ENCODE measurements at places on chromosomes 5 and 9.

DNA sequence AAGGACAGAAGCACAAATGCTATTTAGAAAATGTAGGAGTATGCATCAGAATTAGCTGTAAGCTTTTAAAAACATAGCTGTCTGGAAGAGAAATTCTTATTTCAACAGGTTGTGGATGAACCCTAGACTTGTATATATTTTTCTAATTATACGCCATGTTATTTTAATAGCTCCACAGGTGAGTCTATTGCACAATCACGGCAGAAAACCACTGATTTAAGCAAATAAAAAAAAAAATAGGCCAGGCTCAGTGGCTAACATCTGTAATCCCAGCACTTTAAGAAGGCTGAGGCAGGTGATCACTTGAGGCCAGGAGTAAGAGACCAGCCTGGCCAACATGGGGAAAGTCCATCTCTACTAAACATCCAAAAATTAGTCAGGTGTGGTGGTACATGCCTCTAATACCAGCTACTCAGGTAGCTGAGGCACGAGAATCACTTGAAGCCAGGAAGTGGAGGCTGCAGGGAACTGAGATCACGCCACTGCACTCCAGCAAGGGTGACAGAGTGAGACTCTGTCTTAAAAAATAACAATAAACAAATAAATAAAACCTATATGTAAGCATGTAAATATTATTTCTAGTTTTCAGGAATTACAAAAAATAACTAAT, 11.7 kb downstream of the TRIM23 start:
- DNase-seq, result no peak

GRCh38 chr5:1374030-1374678, 29.3 kb upstream of the CLPTM1L start:
- DNase-seq, result no peak

DNA sequence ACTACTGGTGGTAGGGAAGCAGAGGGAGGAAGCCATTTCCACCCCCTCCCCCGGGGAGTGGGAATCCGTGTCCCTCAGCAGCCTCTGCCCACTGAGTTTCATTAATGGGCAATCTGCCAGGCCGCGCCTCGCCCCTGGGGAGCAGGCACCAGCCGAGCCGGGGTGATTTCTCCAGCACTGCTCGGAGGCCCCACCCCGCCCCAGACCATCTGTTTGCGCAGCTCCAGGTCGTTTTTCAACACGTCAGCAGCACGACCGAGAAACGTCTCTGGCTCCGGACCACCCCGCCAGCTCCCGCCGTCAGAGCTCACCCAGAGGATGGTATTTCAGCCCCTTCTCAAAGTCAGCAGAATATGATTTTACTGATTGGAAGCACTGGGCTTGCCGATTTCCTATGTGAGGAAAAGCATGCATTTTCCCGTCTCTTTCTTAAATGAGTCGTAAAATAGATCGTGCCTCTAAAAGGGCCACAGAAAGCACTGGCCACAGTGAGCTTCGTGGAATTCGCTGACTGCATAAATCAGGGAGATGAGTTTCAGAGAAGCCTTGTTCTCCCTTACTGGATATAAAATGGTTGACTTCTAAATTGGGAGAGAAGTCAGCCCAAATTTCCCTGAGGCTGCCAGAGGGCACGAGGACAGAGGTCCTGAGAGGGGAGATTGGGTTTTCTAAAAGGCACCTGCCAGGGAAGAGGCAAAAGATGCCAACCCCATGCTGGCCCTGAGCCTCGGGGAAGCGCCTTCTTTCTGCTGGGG, 47.0 kb downstream of the OLFM1 start:
- no peak for DNase-seq

- no peak for DNase-seq
Measured at GRCh38 chr9:127721391-127721821, 5.5 kb downstream of the TTC16 start.

GRCh38 chr5:143376911-143377813, 26.3 kb downstream of the NR3C1 start:
- DNase-seq, result no peak

- no peak for DNase-seq
Measured at GRCh38 chr5:14148890-14149671, 5.9 kb downstream of the TRIO start.

GRCh38 chr5:40680741-40681362, 1.1 kb downstream of the PTGER4 start:
- DNase-seq, result peak; percentile 71

- DNase-seq, result no peak
Measured at GRCh38 chr9:125233678-125234077, 7.5 kb downstream of the HSPA5 start.

GRCh38 chr5:159448841-159449407, 118.6 kb upstream of the IL12B start:
- no peak for DNase-seq

DNA sequence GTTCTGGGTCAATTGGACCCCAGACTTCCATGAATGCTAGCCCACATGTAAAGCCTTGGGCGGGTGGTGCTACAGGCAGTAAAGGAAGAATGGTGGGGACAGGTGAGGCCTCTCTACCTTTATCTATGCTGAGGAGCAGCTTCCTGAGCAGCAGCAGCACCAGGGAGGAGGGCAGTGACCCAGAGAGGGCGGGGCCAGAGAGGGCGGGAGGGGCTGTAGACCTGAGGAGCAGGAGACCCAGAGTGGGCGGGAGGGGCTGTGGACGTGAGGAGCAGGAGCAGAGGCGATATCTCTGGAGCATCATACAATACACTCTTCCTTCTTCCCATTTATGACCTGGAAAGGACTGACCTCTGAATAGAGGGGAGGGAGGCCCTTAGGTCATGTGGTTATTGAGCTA, 165.9 kb downstream of the MTRR start:
- DNase-seq, result no peak

GRCh38 chr9:125659201-125659840, 47.7 kb downstream of the MAPKAP1 start:
- DNase-seq, result no peak

- DNase-seq, result no peak
Measured at GRCh38 chr5:154053468-154053867, 14.7 kb downstream of the MFAP3 start.

GRCh38 chr5:149781612-149782011, 51.5 kb downstream of the PPARGC1B start:
- DNase-seq, result no peak

DNA sequence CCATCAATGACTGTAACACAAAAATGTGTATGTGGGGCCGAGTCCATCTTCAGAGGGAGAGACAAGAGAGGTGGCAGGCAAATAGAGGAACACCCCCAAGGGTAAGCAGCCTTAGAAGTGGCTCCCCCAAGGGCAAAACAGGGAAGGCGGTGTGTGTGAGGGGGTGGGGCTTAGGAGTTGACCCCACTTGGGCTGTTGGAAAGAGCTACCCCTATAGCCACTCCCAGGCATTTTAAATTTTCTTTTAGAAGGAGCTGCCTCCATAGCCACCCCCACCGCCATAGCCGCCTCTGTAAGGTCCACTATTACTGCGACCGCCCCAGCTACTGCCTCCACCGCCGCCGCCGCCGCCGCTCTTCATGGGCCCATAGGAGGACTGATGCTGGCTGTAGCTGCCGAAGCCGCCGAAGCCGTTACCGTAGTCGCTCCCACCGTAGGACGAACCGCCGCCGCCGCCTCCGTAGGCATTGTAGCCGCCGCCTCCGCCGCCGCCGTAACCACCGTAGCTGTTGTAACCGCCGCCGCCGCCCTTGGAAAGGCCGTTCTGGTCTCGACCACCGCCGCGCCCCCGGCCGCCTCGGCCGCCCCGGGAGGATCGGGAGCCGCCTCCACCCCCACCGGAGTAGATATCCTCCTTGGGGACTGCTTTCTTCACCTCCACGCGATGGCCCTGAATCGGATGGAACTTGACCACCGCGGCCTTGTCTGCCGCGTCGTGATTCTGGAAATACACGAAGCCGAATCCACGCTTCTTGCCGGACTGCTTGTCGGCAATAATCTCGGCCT, 1.1 kb downstream of the HNRNPA0 start:
- DNase-seq, result peak; percentile 28

DNA sequence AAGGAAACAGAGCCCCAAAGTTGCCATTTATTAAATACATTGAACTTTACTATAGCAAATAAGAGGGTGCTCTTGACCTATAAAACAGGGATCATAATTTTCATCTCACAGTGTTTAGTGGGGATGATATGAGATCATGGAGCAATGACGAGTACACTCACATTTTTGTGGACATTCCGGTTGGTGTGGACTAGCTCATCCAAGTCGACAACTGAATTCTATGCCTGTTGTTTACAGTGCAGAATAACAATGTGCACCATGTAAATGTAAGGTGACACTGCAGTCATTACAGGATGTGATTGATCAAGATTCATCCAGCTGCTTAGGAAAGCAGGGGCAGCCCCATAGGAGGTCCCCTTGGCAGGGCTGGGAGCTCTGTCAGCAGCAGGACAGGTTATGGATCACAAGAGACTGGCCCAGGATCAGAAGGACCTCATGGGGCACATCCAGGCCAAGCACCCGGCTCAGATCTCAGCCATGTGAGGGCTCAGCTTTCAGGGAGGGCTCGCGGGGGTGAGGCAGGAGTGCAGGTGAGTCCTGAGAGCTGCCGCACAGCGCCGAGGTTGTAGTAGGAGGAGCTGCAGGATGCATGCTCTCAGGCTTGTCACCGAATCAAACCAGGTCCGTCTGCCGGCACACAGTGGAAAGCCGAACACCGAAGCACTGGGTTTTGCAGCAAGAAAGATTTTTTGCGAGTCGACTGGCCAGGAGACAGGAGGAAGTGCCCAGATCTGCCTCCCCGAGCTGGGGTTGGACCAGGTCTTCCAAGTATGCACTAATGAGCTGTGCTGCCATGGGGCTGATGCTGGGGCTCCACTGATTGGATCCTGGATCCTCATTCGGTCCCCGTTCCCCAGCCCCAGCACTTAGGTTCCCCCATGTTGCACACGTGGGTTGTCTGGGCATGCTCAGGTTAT, 28.2 kb downstream of the MRPL36 start:
- no peak for DNase-seq

GRCh38 chr5:110087829-110088228, 398.1 kb downstream of the MAN2A1 start:
- no peak for DNase-seq

DNA sequence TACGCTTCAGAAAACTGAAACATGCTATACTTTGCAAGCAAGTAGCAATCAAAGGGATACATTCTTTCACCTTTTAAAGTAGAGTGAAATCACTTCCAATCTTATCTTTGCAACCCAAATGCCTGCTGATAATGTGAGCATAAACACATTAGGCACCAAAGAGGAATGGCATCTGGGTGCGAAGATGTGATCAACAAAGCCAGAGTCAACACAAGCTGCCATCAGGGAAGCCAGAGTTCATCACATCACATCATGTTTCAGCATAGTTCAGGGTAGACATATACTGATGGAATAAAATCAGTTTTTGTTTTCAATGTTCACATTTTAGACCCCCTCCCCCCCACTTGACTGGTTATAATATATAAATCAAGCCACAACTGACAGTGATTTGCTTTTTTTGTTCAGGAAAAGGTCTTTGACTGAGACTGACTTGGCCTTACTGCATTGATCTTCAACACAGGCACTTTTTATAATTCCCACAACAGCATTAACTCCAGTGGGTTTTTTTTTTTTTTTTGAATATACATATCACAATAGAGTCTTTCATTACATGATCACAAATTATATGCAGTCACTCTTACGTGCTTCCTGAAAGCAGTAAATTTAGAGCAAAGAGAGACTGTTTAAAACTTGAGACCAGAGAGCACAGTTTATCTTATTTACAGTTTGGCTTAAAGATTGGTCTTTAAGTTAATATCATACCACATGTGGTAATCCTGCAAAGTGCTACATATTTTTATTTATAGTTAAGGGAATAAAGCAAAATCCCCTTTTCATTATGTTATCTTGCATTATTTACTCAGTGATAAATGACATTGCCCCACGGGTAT, 20.3 kb downstream of the AOPEP start:
- no peak for DNase-seq

- no peak for DNase-seq
Measured at GRCh38 chr9:24721621-24722020, 175.9 kb upstream of the IZUMO3 start.

DNA sequence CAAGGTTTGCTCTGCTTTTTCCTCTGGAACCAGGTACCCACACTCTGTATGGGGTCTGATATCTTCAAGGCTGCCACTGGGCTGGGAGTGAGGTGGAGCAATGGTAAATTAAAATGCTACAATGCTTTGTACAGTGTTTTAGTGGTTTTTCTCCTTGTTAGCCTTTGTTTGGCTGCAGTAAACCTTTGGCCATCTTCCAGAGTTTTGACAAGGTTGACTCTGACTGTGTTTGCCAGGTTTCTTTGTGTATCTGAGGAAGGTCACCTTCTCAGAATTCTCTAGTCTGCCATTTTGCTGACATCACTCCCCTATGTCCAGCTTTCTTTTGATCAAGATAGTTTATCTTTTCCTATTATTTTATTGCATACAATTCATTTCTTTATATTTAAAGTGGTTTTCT, 11.2 kb downstream of the SPATA31D1 start:
- no peak for DNase-seq

DNA sequence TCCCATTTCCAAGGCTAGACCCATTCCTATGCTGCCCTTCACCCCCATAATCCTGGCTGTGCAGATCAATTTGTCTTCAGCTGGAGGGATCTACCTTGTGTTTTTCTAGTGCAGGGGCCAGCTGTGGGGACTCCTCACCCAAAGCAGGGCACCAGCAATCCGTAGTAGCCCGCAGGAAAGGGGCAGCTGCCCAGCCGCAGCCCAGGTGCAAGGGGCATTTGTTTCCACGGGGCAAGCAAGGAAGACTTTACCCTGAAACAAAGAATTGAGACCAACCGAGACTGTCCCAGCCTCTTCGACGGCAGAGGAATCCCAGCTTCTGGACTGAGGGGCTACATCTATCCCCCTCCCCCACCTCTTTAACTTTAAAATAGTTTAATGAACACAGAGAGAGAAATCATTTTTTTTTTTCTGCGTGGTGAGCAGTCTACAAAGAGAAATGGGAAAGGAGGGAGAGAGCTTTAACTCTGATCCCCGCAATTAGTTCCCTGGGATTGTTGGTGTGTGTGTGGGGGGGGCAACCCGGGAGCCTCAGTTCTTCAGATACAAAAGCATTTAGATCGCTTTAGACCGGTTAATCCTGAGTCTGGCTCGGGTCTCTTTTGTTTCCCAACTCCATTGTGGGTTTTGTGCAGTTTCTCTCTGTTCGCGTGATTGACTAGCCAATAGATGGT, 10.6 kb upstream of the LHX2 start:
- DNase-seq, result no peak

DNA sequence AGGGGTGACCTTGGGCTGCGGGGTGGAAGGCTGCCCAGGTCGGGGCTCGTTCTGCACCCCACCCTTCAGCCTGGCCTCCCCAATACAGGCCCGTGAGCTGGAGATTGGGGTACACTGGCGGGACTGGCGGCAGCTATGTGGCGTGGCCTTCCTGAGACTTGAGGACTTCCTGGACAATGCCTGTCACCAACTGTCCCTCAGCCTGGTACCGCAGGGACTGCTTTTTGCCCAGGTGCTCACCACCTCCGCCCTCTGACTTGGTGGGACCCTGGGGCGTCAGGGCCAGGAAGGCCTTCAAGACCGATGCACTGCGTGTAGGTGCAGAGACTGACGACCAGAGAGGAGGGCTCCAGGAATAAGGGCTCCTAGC, 10.5 kb downstream of the ZDHHC12 start:
- no peak for DNase-seq
